ENCODE measurements at places on chromosomes 1 and 21. TPM values are rescaled to one million over a fixed set of nuclear protein-coding genes. Genes with fewer than 3 reads are reported as not detected.

DNA sequence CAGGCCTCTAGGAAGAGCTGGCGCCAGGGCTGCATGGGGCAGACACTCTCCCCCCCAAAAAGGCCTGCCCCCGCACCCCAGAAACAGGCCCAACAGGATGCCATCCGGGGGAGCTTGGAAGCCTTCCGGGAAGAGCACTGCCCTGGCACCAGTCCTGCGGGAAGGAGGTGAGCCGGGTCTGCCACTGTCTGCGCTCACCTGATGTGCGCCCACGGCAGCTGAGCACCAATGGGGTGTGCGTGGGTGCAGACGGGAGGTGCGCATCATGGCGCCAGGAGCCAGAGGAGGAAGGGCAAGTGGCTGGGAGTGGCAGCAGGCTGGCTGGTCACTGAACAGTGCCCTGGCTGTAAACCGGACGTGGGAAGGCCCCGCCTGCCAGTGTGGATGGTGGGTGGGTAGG, 73.6 kb downstream of the CASZ1 start:
- DNase-seq, result no peak

- DNase-seq, result no peak
These were observed 8.3 kb downstream of the FRRS1 start for GRCh38 chr1:99758073-99758511.

DNA sequence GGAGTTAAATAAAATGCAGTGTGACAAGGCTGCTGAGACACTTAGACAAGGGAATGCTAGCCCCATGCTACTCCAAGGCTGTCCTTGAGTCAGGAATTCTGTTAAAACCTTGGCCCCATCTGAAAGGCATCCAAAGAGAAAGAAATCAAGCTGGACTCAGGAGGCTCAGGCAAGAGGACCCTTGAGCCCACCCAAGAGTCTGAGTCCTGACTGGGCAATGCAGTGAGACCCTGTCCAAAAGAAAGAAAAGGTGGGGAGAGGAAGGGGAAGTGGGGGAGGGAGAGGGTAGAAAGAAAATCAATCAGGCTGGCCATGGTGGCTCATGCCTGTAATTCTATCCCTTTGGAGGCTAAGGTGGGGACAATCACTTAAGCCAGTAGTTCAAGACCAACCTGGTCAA, 26.7 kb downstream of the CLSTN1 start:
- no peak for DNase-seq

GRCh38 chr1:66671455-66671854, 80.8 kb upstream of the DYNLT5 start:
- DNase-seq, result no peak

DNA sequence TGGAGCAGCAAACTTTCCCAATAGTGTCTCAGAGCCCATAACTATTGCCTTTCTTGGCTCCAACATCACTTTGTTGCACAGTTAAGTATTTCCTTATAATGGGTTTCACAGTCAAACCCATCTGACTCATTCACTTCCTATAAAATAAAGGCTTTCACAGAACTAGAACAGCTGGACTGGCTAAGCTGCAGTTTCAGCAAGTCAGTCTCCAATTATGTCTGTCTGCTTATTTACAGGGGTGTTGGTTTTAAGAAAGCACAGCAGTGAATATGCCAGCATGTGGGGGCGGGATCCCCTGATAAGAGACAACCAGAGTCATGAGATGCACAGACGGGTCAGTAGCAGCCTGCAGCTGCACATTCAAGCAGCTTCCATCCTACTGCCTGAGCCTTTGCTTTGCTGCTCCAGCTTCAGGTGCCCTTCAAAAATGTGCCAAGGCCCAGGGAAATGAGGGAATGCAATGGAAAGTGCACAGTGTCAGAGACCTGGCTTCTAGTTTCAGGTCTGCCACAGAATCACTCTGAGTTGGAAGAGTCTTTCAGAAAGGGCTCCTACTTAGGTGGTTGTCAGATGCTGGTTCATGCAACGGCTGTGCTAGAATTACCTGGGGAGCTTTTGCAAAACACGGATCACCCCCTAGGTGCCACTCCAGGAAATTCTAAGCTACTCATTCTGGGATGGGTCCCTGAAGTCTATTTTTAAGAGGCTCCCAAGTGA, 24.8 kb downstream of the RNF19B start:
- peak; percentile 92 for DNase-seq

DNA sequence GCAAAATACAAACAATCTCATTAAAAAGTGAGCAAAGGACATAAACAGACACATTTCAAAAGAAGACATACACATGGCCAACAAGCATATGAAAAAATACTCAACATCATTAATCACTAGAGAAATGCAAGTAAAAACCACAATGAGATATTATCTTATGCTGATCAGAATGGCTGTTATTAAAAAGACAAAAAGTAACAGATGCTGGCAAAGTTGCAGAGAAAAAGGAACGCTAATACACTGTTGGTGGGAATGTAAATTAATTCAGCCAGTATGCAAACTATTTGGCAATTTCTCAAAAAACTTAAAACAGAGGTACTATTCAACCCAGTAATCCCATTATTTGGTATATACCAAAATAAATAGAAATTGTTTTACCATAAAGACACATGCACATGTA, 32.2 kb upstream of the TNFSF18 start:
- no peak for DNase-seq

DNA sequence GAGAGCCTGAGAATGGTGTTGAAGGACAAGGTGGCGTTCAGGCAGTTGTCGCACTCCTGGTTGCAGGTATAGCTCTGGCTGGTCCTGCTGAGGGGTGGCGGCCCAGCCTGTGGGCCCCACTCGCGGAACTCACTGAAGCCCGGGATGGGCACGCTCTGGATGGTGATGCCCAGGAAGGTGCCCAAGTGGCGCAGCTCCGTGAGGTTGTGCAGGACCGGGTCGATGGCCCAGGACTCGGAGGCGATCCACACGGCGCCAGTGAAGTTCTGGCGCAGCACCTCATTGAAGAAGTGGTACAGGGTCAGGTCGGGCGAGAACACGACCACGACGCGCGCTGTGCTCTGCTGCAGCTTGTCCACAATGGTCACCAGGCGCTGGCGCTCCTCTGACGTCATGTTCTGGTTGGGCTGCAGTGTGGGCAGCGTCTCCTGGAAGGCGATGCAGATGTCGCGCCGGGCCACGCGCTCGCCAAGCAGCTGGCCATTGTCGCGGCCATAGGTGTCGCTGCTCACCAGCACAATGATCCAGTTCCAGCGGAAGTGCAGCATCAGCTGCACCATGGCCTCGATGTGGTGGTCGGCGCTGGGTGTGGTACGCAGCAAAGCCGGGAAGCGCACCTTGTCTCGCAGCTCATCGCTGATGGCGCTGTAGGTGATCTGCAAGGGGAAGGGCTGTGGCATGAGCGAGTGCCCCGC, 5.0 kb downstream of the TAS1R2 start:
- peak; percentile 9 for DNase-seq

- no peak for DNase-seq
These were observed 136.7 kb upstream of the RAVER2 start for GRCh38 chr1:64608005-64608650.

GRCh38 chr1:109084563-109085517, 5.7 kb upstream of the TMEM167B start:
- no peak for DNase-seq

GRCh38 chr1:4048076-4048475, 148.0 kb upstream of the C1orf174 start:
- DNase-seq, result no peak

DNA sequence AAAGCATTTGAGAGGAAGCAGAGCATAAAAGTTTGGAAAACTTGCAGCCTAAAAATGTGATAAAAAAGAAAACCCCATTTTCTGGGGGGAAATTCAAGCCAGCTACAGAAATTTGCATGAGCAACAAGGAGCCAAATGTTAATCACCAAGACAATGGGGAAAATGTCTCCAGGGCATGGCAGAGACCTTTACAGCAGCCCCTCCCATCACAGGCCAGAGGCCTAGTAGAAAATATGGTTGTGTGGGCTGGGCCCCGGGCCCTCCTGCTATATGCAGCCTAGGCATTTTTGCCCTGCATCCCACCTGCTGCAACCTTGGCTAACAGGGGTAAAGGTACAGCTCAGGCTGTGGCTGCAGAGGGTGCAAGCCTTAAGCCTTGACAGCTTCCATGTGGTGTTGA, 299.6 kb upstream of the NCAM2 start:
- no peak for DNase-seq

DNA sequence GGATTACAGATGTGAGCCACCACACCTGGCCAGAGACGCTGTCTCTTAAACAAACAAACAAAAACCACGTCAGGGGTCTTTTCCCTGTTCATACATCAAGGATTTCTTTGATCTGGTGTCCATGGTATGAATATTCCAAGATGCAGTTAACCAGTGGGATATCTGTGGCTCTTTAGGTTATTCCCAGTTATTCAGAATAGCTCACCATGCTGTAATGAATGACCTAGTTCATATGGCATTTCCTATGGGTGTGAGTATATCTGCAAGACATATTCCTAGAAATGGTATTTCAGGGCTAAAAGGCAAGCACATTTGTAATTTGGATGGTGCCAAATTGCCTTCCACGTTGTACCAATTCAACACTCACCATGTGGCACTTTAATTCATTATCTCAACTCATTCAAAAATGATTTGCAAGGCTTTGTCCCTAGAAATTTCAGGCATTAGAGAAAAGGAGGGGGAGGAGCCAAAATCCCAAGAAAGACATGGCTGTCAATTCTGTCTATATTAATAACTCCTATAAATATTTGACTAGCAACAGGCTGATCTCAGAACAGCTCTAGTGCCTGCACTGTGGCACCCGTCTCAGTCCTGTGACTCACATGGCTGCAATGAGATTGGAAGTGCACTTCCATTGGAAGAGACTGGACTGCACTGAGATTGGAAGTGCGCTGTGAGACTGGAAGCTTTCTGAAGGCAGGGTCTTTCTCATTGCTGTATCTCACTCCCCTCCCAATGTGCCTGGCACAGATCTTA, 6.0 kb upstream of the STMN1 start:
- no peak for DNase-seq

DNA sequence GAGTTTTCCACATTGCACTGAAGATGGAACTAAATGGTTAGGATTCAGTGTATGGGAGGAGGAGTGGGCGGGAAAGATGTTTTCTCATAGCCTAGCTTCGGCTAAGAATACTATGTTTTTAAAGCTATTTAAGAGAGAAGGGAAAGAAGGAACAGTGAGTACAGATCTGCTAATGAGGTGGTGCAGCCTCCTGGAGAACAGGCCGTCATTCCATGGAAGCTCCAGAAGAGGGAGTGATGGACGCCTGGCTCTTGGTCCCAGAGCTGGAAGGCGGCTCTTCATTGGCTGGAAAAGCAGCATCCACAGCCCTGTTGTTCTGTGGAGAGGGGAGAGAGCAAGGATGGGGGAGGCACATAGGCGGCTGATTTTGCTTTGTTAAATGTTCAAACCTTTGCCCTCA, 6.9 kb downstream of the CAMK1G start:
- peak; percentile 87 for DNase-seq

- DNase-seq, result no peak
These were observed 3.0 kb downstream of the GGPS1 start for GRCh38 chr1:235331401-235331800.

- no peak for DNase-seq
These were observed 85.2 kb downstream of the TBX19 start for GRCh38 chr1:168365719-168366479.

DNA sequence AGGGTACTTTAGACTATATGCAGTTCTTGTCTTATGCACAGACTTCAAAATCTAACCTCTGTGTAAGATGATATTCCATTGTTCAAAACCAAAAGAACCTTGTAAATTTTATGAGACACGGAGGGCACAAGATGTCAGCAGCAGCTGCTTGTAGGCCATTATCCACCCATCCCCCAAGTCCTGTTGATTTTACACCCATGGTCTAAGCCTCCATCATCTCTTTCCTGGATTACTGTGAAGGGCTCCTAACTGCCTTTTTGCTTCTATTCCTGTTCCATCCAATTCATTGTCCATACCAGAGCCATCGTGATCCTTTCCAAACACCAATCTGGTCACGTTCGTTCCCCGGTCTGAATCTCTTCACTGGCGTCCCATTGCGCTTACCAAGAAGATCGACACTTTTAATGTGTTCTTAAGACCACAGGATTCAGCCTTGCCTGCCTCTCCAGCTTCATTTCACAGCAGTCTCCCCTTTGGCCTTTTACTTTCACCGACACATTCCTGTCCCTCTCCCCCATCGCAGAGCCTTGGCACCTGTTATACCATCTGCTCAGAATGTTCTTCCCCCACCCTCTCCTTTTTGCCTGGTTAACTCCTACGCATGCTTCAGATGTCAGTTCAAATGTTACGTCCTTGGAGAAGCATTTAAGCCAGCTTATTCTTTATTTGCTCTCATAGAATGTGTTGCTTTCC, 107.3 kb upstream of the POU3F1 start:
- no peak for DNase-seq

- DNase-seq, result no peak
These were observed 46.5 kb upstream of the NUF2 start for GRCh38 chr1:163275222-163275621.

DNA sequence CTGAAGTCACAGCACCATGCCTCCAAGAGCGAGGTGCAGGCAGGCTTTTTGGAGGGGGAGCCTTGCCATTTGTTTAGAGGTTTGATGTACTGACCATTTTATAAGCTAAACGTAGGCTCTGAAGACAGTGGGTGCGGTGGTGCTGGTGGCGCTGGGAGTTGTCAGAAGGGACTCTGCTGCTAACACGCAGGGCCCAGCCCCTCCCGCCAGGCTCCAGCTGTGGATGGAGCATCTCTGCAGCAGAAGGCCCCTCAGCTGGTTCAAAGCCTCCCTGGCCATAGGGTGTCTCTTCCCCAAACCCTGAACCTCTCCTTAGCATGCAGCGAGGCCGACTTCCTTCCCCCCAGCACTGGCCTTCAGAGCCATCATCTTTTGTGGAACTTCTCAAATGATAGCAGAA, 105.3 kb downstream of the AJAP1 start:
- DNase-seq, result no peak

DNA sequence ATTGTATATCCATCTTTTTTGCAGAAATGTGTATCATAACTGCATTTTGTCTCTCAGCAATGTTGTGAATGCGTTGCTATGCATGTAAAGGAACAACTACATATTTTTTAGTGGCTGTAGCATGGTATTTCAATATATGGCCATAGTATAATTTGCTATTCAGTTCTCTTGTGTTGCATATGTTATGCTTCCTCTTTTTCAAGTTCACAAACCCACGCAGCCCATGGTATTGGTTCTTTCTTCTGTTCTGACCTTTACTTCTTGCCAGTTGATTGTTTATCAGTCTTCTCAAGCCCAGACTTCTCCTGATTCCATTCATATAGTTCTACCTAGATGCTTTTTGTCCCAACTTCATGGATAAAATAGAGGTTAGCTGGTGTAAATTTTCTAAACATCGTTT, 6.1 kb downstream of the SLC22A15 start:
- DNase-seq, result no peak

- DNase-seq, result no peak
These were observed 18.2 kb downstream of the VAV3 start for GRCh38 chr1:107946794-107947193.

The CFAP107 gene
- not detected for total RNA-seq

The MCOLN2 gene
- total RNA-seq, result 0.88 TPM

The MRPL24 gene
- 16.2 TPM for total RNA-seq

The CFHR3 gene
- not detected for total RNA-seq

The NCAM2 gene
- total RNA-seq, result 15.3 TPM

The HSPB7 gene
- 4.1 TPM for total RNA-seq

The C1QA gene
- 1.1 TPM for total RNA-seq

The PI4KB gene
- total RNA-seq, result 43.3 TPM

Data from osteoblast (primary cell).